ENCODE measurements at places on chromosomes 11 and 22.

- DNase-seq = no peak
Observed at GRCh38 chr11:13260201-13260962, 17.2 kb upstream of the BMAL1 start.

- peak; percentile 48 for DNase-seq
Observed at GRCh38 chr11:35650006-35650405, 12.6 kb upstream of the TRIM44 start.

GRCh38 chr22:23532731-23533130, 47.4 kb downstream of the IGLL1 start:
- no peak for DNase-seq

DNA sequence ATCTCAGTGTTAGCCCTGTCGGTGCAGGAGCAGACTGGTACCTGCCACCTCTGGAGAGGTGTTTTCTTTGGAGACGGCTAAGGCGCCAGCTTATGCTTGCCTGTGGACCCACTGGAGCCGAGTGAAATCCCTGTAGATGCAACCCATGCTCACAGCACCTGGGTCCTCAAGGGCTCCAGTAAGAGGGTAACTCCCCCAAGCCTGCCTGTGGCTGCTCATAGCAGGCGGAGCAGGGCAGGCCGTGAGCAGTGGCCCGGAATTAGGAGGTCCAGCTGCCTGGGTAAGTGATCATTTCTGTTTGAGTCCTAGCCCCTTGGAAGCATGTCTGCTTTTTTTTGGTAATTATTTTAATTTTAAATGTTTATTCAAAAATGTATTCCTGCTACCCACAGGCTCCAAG, 43.8 kb downstream of the NAT10 start:
- DNase-seq = no peak

GRCh38 chr11:104823657-104824056, 74.6 kb downstream of the CASP12 start:
- peak; percentile 16 for DNase-seq

- DNase-seq = no peak
Observed at GRCh38 chr11:46655631-46656030, 38.3 kb downstream of the ATG13 start.

DNA sequence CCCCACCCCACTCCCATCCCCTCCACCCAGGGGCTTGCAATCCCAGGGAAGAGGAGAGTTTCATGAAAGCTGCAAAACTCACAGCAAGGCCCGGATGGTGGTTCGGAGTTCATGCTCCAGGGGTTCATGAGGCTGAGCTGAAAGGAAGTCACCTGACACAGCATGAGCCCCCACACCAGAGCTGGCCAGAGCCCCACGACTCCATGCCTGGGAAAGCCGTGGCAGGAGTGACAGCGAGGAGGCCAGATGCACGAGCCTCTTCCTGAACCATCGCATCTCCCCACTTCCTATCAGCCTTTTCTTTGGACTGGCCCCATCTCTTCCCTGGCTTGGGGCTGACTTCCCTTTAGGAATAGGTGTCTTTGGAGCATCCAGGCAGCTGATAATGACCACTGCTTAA, 105.8 kb downstream of the ABTB2 start:
- DNase-seq = no peak

DNA sequence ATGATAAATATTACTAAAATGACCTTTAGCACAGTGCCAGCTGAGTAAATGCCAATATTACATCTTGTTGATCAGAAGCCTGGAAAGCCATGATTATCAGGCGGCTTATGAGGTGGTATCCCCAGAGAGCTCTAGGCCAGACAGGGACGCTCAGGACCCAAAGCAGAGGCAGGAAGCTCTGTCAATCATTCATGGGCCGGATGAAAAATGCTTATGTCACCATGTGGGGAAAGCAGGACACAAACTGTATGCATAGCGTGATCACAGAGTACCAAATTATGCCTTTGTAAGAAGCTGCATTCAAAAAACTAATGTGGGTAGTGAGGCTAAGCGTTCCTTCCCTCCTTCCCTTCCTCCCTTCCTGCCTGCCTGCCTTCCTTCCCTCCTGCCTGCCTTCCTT, 82.6 kb downstream of the TENM4 start:
- DNase-seq = no peak

DNA sequence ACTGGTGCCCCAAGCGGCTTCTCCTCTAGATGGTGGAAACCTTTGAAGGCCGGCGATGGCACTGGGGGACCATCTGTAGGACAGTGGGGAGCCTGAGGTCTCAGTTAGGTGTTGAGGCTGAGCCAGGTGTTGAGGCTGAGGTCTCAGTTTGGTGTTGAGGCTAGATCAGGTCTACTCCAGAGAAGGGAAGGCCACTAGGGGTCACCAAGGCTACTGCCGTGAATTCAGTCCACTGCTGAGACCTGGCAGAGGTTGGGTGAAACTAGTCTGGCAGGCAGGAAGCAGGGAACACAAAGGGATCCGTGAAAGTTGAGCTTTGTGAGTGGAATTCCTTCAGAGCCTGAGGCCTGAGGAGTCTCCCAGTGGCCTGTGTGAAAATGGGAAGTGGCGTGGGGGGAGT, 123.8 kb upstream of the FGF3 start:
- DNase-seq = no peak

- DNase-seq = no peak
Observed at GRCh38 chr11:69487849-69488542, 6.5 kb downstream of the LINC01488 start.

GRCh38 chr22:35582861-35583670, 34.1 kb downstream of the MB start:
- peak; percentile 59 for DNase-seq

- DNase-seq = no peak
Observed at GRCh38 chr11:66291706-66292542, at the start of gene TMEM151A. TSS of gene TMEM151A (plus strand) at chr11:66291894. CDS start at chr11:66292014, 120 bp downstream.

GRCh38 chr11:77150836-77151235, 22.8 kb downstream of the MYO7A start:
- DNase-seq = no peak

DNA sequence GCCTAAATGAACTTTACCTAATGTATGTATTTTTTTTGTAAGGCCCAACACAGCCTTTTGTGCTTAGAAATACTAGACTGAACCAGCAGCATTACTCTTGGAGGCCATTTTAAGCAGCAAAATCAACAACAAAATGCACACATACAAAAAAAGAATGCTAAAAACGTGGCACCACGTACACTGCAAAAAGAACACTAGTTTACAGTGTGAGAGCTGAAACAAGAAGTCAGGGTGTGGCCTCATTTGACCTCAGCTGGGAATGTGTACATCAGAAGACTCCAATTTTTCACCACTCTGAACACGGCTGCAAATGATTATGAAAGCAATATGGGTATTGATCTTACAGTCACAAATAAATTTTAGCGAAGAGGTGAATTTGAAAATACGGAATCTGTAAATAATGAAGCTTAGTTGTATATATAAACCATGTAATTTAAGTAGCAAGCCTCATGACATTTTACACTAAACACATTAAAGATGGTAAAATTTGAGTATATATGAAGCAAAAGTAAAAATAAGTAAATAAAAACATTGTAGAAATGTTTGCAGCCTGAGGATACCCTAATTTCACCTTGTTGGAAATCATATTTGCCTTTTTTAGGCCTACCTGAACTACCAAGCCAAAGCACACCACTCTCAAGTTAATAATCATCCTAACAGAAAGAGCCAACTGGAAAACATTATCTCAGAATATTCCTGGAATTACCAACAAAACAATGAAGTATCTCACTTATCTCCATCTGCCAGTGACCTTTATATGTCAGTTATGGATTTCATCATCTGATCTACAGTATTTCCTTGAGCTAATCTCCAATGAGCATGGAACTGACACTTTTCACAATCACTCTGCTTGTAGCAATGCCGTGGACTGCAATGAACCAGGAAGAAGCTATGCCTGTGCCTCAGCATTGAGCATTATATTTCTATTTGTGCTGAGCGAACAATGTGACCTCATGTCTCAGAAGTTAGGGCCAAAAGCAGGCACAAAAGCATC, 319.5 kb upstream of the FAT3 start:
- no peak for DNase-seq

- DNase-seq = no peak
Observed at GRCh38 chr11:10969387-10969786, 111.5 kb upstream of the ZBED5 start.

DNA sequence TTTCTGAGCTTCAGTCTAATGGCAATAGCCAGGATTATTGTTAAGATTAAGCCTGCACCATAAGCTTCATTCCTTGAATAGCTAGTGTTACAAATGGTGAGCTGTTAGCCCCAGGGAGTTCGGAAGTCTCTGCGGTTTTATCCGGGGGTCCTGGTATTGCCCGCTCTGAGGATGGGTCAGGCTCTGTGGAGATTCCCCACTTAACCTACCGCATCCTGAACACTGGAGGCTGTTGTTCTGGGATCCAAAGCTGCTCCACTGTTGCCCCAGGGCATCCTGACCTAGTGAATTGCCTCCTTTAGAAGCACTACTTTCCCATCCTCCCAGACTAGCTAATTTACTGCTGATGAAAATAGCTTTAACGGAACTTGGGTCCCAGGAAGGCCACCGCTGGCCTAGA, 14.5 kb upstream of the PEX26 start:
- DNase-seq = no peak

- peak; percentile 17 for DNase-seq
Observed at GRCh38 chr11:6657346-6657745, 1.7 kb upstream of the DCHS1 start.

DNA sequence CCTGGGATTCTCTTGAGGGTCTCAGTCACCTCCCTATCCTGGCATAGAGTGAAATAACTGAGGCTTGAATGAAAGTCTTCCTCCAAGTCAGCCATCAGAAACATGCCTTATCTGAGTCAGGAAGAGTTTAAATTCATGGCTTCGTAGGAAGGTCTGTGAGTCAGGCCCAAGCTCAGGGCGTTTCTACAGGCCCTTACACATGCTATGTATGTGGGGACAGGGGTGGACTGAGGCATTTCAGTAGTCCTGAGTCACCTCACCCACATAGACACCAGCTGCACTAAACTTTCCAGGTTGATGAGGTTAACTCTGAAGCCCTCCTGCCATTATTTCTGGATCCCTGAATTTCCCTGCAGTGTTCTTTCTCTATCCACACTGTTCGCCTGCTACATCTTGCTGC, 134.6 kb upstream of the RCN1 start:
- DNase-seq = peak; percentile 33

DNA sequence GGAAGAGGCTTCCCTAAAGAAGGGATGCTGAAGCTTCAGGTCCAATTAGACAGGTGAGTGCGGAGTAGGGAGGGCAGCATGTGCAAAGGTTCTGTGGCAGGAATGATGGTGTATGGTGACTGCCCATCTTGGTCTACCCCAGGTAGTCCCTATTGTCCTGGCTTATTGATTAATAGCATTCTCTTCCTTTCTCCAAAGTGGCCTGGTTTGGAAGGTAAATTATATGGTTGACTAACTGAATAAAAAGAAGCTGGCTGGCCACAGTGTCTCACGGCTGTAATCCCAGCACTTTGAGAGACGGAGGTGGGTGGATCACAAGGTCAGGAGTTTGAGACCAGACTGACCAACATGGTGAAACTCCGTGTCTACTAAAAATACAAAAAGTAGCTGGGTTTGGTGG, 230.5 kb downstream of the MIAT start:
- DNase-seq = no peak

GRCh38 chr22:49411236-49411635, 416.4 kb downstream of the BRD1 start:
- no peak for DNase-seq

DNA sequence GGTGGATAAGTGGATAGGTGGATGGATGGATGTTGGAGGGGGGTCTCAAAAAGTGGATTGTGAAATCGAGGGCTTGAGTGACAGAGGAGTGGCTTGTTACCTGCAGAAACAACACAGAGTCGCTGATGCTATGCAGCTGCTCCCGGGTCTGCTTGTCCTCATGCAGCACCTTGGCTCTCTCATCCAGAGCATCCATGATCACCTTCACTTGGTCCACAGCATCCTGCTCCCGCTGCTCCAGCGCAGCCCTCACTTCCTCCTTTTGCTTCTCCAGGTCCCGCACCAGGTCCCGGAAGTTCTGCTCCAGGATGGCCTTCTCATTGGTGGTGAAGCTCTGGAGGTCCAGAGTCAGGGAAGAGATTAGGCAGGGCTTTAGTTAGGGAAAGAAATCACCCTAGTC, 10.7 kb downstream of the TRIM29 start:
- no peak for DNase-seq

- DNase-seq = no peak
Observed at GRCh38 chr11:2389377-2390026, 11.0 kb upstream of the TSSC4 start.

DNA sequence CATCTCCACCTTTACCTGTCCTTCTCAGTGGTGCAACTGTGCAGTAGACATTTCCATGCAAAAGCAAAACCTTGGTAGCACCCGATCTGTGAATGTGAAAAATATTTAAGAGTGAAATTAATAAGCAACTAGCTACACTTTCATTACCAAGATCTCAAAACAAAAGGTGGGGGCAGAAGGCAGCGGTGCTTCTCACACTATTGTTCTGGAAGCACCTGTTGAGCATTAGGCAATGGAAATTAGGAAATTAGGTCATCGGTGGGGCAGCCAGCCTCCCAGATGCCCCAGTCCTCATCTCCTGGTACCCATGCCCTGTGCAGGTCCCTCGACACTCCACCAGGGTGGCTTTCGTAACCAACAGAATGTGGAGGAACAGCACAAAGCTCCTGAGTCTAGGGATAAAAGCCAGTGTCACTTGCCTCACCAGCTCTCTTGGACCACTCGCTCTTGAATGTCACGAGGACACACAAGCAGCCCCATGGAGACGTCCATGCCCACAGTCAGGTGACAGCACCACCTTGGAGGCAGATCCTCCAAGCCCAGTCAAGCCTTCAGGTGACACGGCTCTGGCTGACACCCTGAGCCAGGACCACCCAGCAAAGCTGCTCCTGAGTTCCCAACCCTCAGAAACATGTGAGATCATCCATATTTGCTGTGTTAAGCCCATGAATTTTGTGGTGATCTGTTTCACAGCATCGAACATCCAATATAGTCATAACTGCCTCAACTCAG, 3.3 kb downstream of the LTO1 start:
- no peak for DNase-seq

DNA sequence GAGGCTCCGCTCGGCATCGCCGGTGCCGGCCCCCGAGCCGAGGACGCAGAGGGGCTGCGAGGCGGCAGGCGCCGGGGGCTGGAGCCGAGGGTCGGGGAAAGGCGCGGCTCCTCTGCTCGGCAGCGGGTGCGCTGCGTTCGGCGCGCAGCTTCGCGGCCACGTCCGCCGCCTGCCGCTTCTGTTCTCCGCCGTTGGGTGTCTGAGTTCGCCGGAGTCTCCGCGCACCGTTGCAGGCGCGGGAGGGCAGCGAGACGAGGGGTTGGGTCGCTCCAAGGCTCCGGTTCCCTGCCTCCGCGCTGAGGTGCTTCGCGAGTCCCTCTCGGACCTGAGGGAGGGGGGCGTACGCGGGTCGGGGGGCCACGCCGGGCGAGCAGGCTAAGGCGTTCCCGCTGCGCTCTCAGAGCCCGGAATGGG, 347 bp downstream of the MN1 start:
- DNase-seq = peak; percentile 61

DNA sequence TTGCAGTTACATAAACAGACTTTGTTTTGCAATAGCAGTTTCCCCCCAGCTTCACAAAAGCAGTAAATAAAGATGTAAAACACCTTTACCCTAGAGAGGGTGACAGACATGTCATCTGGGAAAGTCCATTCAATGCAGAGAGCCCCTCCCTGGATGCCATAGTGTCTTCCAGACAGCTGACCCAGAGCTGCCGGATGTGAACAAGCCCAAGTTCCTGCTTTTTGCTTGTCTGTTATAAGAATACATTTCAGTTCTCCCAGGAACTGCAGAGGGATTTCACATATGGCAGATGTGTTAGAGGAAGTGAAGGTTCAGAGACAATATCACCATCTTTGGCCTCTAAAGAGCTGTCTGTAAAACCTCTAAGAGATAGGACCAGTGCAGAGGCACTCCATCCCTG, 48.9 kb downstream of the RELT start:
- DNase-seq = no peak
